Dorsolateral prefrontal cortex (tissue), 122 donors: ENCODE measurements at places on chromosomes 2 and 18. TPM values are rescaled to one million over a fixed set of nuclear protein-coding genes. Genes with fewer than 3 reads are reported as not detected.

GRCh38 chr18:63823516-63824219 is 48.5 kb downstream of the SERPINB7 start:
- DNase-seq = no peak

GRCh38 chr2:119252186-119253113 is 28.8 kb downstream of the STEAP3 start:
- no peak for DNase-seq

DNA sequence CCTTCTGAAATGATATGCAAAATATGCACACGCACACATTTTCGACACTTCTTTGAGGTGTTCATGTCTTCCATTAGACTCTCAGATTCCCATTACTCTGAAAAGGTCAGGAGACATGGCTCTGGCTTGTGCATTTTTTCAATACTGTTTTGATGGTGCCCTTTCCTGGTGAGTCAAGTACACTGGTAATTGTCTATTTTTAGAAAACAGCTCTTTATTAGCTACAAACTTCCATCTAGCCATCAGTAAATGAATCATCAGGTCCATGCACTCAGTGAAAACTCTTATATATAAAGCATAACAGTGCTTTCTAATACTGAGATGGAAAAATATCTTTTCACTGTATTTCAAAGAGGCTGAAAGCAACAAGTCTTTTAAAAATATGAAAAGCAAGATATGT is 194.9 kb downstream of the GALNT1 start:
- no peak for DNase-seq

The CETN1 gene
- total RNA-seq = not detected

DNA sequence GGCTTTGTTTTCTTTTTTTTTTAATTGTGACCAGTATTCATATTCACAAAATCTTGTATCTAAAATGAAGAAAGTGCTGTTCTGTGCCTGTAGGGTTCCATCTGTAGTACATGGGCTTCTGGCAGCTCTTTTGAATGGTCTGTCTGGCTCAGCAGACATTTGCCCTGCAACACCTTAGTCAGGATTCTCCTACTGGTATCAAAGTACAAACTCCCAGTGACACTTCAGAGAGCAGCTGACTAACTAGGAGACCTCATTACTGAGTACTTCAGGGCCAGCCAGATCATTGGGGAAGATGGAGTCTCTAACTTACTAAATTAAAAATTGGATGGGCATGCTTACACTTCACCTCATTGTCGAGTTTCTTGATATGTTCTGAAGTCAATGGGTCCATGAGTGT is 39.7 kb downstream of the GRHL1 start:
- DNase-seq = no peak

DNA sequence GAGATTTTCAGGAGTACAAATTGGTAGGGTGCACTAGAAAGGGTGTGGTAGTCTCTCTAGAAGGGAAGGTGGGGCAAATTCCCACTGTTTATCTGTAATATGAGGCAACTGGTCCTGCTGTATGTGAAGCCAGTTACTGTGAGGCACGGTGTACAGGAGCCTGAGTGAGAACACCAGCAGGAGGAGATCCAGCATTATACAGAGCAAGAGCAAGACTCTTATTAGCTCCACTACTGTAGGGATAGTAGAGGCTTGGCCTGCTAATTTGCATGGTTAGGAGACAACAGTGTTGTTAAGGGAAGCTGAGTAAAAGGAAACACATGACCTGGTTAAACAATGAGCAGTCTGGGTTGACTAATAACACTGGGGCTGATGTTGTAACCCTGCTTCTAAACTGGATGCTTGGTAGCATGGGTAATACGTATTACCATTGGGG is 76.3 kb upstream of the WDSUB1 start:
- no peak for DNase-seq

GRCh38 chr2:135066710-135067109 is 14.6 kb downstream of the RAB3GAP1 start:
- no peak for DNase-seq

DNA sequence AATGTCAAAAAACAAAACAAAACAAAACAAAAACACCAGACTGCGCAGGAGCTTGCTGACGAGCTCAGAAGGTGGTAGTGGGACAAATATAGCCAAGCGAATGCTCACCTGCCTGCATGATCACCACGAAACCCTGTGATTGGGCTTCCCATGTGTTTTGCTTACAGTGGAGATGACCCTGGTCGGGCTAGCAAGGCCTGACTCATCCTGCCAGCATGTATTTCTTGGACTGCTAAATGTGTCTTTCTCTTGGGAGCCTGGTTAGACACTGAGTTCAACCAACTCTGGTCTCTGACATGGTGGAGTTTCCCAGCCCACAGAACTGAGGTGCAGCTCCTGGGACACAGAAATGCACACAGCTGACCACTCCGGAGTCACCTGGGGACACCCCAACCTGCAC is 30.7 kb upstream of the DUSP2 start:
- no peak for DNase-seq

The MTLN gene
- total RNA-seq = 34.9 TPM

GRCh38 chr2:28340312-28341202 is 52.1 kb upstream of the FOSL2 start:
- no peak for DNase-seq

- DNase-seq = no peak
Measured at GRCh38 chr2:101264360-101264939, 11.8 kb downstream of the CNOT11 start.

GRCh38 chr18:72869226-72870185 is 1.7 kb upstream of the NETO1 start:
- DNase-seq = no peak

DNA sequence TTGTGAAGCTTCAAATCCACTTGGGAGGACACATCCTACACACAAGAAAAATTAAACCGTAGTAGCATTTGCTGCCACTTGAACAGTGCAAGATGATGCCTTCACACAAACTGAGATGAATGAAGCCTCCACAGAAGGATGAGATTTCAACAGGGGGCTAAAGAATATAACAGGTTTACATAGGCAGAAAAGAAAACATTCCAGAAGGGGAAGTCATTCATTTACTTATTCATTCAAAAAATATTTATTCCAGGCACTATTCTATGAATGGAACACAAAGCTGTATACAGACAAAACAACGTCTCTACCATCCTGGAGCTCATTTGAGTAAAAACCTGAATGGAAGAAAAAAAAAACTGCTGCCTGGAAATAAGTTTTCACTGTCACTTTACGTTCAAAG is 170.5 kb downstream of the CDH20 start:
- no peak for DNase-seq

The SPC25 gene
- 0.70 TPM for total RNA-seq

DNA sequence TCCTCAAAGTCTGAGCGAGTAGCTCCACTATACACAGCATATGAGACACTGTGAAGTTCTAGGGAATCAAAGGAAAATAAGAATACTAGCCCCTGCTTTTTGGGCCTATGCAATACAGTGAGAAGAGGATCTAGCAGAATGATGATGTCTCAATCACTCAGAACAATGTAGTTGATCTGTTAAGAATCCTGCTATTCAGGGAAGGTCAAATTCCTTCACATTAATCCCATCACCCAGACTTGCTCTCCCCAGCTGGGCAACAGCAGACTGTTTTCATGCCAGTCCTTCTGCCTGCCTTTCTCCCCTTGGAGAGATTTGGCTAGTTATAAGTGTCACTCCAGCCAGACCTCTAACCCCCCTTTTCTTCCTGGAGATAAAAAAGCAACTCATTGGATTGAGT is 230.0 kb upstream of the EPHA4 start:
- no peak for DNase-seq

- DNase-seq = no peak
Measured at GRCh38 chr2:63695583-63695982, 106.8 kb downstream of the MDH1 start.

DNA sequence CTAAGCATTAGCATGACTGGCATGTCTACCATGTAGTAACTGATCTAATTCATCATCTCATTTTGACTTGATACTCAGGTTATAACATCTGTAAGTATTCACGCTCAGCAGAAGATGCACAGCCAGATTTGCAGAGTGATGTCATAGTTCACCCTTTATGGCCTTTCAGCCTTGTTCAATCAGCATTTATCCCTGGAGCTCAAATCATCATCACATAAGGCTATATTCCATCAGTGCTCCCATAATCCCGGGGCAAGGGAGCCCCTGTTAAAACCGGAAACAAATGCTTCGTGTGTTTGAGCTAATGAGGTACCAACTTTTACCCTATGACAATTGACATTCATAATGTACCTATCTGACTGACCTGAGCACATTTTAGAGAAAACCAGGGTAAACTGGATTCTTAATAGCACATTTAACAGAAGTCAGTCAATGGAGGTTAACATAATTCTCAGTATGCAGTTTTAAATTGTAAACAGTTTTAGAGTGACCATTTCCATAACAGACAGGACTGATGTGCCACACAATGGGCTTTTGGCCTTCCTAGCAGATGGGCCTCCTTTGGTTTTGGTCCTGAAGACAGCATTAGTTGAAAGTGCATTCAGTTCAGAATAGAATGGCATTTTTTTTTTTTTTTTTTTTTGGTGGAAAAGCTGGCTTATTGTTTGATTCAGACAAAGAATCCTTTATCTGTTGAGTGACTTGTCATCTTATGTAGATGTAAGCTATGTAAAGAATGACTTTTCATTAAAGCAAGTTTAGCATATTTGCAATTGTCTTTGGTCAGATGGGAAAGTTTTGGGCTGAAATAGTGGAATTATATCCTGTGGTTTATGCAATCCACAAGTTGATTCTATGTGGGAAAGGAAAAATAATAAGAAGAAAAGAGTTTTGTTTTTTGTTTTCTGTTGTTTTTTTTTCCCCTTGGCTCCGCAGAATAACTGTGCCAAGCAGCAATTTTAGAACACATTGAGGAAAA is 866.0 kb upstream of the ACVR2A start:
- no peak for DNase-seq

DNA sequence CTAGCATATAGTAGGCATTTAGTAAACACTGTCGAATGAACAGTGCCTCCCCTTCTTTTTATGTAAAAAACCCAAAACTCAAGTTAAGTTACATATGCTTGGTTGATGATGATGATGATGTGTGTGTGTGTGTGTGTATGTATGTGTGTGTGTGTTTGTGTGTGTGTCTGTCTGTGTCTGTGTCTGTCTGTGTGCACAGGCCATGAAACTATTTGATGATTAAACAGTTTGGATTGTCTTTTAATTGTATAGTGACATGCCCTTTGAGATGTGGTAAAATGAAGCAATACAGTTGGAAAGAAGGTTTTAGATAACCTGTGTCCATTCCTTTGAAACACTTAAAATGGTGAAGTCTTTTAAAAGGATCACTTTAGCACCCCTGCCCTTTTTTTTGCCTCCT is 105.6 kb downstream of the MAP4K4 start:
- no peak for DNase-seq

- DNase-seq = no peak
Measured at GRCh38 chr2:209937893-209938292, 64.5 kb upstream of the RPE start.

The MRO gene
- 55.8 TPM for total RNA-seq

DNA sequence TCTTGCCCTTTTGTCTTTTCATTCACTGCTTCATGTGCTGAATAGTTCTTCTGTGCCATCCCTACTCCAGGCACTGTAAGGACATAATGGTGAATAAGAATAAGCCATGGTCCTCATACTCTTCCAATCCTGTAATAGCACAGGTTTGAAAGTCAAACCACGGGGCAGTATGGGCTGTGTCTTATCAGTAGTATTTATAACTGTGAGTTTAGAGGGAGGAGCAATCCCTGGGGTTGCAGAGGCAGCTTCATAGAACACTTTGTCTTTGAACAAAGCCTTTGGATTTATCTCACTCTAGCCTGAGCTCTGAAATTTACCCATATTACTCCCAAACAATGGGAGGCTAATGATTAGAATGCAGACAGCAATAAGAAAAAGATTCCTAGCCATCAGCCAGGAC is 30.2 kb upstream of the ALK start:
- DNase-seq = no peak

- no peak for DNase-seq
Measured at GRCh38 chr2:109079590-109079989, 49.4 kb upstream of the SH3RF3 start.

DNA sequence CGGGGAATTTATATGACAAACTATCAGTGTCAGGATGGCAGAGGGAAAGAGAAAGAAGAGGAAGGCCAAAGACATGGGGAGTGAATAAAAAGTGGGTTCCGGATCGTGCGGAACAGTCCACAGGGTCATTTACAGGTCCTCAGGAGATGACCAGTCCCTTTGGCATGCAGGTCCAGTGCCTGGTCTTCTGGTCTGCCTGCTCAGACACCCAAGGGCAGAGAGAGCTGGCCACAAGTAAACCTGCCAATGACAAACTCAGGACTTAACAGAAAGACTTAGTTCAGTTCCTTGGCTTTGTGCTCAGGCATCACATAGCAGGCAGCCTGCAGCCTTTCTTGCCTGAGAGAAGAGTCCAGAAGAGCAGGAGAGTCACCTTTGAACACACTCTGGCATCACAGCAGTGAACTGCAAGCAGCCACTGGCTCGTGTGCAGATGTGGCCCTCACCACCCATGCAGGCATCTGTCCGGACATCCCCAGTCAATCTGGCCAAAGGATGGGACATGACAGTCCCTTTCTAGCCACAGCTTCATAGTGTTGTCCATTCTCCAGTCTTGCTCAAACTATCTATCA is 14.0 kb downstream of the TMEM127 start:
- peak; percentile 54 for DNase-seq

- no peak for DNase-seq
Measured at GRCh38 chr18:80086281-80086680, 22.8 kb upstream of the ADNP2 start.

- DNase-seq = no peak
Measured at GRCh38 chr2:112077814-112078213, 22.7 kb downstream of the TMEM87B start.

DNA sequence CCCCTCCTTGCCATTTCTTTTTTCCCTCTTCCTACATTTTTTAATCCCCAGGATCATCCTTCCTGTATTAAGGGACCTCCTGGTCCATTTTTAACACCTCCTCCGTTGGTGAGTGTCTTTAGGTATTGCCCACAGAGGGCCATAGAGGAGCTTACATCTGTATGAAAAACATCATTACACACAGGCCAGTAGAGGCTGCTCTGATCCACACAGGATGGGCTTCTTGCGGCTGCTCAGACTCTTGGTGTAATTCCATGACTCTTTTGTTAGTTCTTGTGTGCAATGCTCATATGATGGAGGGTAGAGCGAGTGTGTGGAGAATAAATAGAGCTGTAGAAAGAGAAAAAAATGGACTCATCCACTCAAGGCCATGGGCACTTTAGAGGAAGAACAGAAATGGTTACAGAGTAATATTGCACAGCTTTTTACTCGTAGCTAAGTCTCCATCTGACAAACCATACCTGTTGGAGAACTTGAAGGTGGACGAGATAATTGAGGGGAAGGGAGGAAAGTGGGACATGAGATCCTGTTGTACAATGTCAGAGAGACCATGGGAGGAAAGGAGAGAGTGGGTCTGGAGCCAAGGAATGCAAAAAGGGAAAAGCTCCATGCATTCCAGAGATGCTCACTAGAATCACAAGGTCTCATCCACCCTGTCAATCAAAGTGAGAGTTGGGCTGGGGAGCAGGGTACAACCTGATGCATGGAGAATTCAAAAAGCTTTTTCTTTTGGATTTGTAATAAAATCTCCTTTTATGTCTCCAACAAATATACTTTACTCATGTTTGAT is 129.7 kb upstream of the TNP1 start:
- no peak for DNase-seq

- no peak for DNase-seq
Measured at GRCh38 chr2:165632594-165632993, 161.5 kb downstream of the GALNT3 start.

GRCh38 chr18:54004828-54005227 is 219.6 kb downstream of the MBD2 start:
- DNase-seq = no peak

The TNS1 gene
- total RNA-seq = 232 TPM

The PLCD4 gene
- 4.7 TPM for total RNA-seq
